T-helper 1 cell (primary cell): ENCODE measurements at places on chromosomes 5 and 9.

GRCh38 chr9:132144708-132145365, 17.0 kb upstream of the NTNG2 start:
- no peak for DNase-seq

- no peak for DNase-seq
Observed at GRCh38 chr5:126477294-126478117, 54.3 kb downstream of the GRAMD2B start.

GRCh38 chr9:1729631-1730030, 285.5 kb upstream of the SMARCA2 start:
- DNase-seq: no peak

DNA sequence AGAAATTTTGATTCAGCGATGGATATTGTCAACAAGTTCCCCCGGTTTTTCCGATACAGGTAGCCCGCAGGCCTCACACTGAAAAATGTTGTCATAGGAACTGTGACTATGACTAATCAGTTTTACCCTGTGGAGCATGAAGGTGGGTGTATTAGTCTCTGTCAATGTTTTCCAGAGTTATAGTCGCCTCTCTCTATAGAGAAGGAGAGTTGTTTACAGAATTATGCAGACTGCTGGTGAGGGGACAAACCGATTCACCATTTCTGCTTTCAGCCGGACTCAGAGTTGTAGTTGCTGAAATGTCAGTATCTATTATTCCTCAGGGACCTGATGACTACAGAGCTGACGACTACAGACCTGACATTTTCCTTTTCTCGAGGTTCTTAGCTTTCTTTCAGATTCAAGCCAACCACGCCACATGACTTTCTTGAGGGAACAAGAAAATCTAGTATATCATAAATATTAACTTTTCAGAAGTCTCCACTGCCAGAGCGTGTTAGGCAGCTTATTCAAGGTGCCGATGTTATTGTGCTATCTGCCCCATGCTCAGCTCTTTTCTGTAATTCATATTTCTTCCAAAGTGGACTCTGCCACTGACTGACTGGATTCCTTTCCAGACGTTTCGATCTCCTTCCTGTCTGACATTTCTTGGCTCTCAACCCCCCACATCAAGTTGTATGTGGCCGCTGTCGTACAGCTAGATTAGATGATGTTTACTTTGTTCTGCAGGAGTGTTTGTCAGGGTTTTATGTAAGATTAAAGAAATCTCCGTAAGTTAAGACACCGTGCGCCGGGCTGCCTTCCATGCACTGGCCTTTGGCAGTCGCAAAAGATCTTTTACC, 178.1 kb downstream of the FGF1 start:
- DNase-seq: no peak

GRCh38 chr9:126587187-126588185, 26.2 kb upstream of the LMX1B start:
- DNase-seq: no peak
